OCI-M1 (cell line): ENCODE measurements at places on chromosomes 12 and 14.

DNA sequence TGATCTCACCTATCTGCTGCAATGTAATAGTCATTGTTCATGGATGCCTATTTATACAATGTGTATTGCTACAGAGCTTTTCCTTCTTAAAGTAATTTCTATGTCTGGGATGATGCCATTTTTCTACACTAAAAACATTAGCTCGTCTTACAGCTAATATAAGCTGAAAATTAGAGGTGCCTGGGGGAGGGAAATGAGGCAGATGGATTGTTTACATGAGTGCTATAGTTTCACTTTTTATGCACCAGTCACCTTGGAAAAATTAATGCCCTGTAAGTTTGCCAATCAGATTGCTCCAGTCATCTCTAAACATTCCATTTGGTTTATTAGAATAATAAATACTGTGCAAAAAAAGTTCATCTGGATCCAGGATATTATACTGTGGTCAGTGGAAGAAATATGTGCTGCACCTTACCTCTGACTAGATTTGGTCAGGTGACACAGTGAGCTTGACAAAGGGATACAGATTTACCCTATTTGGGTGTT, 436.2 kb downstream of the RAD51B start:
- no peak for DNase-seq

GRCh38 chr14:83372271-83372670, 1838.6 kb upstream of the SEL1L start:
- peak; percentile 27 for DNase-seq

DNA sequence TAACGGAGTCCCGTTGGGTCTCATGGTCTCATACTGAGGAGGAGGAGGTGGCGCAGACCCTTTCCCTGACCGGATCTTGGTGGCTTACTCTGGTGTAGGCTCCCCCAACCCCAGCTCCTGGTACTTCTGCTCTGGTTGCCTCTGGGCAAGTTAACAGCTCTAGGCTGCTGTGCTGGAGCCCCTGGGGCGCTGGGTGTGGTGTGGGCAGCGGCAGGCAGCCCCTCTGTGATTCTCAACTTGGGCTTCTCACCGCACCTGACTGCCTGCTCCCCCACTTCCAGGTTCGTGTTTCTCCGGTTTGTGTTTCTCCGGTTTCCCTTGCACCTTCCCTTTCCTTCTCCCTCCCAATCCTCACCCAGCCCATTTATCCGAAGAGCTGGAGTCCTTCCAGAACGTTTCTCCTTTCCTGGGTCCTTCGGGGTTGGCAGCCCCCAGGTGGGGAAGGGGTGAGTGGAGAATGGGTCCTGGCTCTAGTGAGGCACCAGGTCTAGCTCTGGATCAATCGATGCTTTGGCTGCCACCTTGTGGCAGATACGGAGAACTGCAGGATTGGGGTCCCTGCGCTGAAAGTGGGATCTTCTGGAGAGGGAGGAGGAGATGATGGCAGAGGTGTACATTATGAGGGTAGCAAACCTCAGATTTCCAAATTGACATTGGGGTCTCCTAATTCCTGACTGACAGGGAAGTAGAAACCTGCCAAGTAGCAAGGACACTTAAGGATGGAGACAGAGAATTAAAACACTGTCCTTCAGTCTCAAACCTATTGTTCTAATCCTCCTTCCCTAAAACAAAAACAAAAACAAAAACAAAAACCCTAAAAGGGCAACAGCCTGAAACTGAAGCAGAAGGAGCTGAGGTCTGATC, 8.3 kb downstream of the CISTR start:
- peak; percentile 81 for DNase-seq

DNA sequence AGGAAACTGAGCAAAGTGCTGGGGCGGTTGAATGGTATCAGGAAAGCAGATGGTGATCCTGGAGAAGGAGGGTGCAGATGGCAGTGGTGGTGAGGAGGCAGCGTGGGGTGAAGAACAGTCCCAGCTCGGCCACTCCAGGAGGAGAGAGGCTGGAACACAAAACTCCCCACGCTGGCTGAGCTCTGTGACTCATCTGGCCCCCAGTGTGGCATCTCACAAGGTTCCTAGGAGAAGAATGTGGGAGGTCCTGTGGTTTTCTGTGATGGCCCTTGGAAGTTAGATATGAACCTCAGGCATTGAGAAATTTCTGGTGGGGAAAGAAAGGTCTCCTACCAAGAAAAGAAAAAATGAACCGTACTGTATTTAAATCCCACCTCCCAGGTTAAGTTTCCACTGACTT, 8.0 kb upstream of the NRXN3 start:
- peak; percentile 45 for DNase-seq

GRCh38 chr12:52521568-52522266, 1.5 kb upstream of the KRT5 start:
- no peak for DNase-seq

DNA sequence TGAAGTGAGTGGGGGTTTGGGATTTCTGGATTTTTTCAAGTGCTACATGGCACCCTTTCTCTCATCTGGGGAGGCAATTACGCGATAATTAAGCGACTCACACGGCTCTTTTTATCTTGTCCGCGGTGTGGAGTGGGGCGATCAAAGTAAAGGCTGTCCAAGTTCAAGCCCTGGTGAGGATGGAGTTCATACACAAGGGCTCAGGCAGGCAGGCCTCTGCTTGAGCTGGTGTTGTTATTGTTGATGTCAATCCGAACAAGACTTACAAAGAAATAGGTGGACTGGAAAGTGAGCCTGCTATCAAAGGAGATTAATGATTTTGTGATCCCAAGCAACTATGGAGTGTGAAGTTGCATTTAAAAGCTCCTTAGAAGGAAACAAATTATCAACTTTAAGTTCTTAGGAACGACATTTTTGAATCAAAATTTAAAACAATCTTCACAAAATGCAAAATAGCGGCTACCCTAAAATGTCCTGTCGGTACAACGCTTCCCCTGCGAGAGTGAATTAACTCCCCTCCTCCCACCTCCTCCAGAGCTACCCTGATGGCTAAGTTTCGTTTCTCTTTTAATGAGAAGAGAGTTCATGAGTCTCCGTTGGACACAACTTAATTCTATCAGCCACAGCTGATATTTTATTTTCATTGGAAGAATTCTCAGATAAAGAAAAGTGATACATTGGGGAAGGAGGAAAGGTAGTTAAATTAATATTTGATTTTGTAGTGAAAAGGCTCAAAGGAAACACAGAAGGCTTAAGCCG, 5.9 kb downstream of the FOXA1 start:
- peak; percentile 65 for DNase-seq

GRCh38 chr14:49999146-49999761, 106.4 kb downstream of the ARF6 start:
- DNase-seq = peak; percentile 59

- no peak for DNase-seq
Observed at GRCh38 chr12:46517579-46517962, 145.0 kb upstream of the SLC38A2 start.

- DNase-seq = no peak
Observed at GRCh38 chr12:21369141-21369980, 3.3 kb upstream of the IAPP start.

DNA sequence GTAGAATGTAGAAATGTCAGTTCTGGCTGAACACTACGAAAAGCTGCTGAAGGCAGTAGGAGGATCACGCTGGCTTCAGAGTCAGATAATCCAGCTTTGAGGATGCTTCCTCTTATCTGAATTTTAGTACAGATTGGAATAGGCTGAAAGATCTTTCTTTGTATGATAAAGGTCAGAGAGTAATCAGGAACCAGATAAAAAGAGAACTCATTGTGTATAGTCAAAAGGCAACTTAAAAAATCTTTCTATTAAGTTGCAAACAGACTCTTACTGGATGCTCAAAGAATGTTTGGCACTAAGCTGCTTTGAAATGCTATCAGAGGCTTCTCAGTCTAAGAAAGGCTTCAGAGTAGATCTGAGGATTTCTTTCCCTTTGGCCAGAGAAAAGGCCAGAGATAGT, 21.8 kb upstream of the TRHDE start:
- no peak for DNase-seq

DNA sequence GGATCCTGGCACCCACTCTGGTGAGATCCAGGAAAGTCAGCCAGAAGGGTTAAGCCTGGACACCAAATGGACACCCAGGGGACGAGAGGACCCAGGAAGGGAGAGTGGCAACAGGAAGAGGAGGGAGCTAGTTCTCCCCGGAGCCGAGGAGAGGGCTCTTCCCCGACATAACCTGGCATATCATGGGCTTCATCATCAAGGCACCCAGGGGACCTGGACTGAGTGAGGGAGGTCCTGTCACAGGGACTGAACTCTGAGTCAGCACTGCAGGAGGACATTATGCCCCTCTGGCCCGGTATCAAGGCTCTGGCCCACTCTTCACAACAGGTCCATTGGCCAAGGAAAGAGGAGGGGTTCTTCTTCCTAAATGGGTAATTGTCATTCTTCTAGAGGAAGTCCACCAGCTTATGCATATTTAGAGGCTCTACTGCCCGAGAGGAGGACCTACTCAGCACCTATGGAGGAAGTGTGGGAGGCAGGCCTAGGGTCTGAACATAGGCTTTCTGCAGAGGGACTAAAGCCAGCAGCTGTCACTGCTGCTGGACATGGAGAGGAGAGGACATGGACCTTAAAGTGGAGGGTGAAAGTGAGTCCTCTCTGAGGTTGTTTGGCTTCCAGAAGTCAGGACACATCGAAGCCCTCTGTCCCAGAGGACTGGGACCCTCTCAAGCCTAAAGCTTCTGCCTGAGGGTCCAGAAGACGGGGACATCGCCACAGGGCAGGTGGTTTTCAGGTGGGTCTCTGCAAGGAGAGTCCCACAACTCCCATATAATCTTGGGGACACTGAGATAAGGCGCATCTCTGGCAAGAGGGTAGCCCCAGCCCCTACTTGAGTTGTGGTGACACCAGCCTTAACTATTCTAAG, 18.6 kb downstream of the ISCA2 start:
- no peak for DNase-seq

- no peak for DNase-seq
Observed at GRCh38 chr14:22464422-22465142, 124.4 kb downstream of the DAD1 start.

GRCh38 chr14:105273062-105273461, 24.7 kb downstream of the BTBD6 start:
- DNase-seq = no peak

DNA sequence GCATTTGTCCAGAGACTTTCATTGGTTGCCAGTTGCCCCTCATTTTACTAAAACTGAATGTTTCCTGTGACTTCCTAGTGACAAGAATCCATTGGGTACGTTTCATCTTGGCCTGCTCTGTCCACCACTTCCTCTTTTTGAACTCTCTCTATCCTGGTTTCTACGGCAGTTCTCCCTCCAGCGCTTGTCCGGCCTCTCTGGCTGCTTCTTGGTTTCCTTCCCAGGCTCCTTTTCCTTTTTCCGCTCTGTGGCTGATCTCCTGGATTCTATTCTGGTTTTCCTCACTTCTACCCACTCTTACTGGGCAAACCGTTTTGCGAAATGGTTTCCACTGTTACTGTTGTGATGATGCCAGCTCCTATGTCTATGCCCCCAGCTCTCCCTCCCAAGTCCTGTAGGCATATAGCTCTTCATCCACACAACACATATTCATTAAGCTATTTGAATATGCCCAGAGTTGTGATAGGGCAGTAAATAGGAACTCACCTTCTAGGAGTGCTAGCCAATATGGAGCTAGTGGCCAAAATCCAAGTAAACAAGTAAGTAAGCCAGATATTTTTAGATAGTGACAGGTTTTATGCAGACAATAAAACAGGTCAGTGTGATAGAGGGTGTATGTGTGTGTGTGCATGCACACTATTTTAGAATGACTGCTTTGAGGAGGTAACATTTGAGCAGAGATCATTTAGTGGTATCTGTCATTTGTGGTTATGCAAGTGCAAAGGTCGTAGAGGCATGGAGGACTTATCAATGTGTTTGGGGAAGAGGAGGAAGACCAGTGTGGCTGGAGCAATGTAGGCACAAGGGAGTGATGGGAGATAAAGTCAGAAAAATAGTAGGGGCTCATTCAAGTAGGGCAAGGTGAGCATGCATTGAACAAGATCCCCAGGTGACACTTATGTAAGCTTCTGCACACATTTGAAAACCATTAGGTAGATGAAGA, 27.9 kb upstream of the CTDSP2 start:
- peak; percentile 86 for DNase-seq

GRCh38 chr12:127823801-127824200, 443.2 kb upstream of the TMEM132C start:
- no peak for DNase-seq

DNA sequence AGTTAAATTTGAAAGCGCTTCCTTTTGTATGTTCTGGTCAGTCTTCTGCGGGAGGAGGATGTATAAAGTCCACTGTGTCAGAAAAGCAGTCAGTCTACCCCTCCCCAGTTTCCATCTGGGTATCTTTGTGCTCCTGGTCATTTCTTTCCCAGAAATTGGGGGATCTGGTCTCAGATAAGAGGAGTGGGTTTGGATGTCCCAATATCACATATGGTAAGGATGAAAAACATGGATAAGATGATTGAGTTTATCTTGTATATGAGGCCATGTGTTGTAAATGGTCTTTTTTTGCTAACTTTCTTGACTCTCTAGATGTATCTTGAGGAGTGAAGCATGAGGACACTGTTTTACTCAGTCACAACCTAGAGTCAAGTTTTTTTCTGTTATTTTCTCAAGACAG, 186.8 kb upstream of the HIF1A start:
- DNase-seq = no peak

- DNase-seq = peak; percentile 16
Observed at GRCh38 chr14:84254290-84254689, 1275.7 kb upstream of the FLRT2 start.

- no peak for DNase-seq
Observed at GRCh38 chr12:43206396-43206795, 345.6 kb downstream of the ADAMTS20 start.

GRCh38 chr12:111442301-111443045, 36.8 kb downstream of the SH2B3 start:
- no peak for DNase-seq

- peak; percentile 20 for DNase-seq
Observed at GRCh38 chr12:563787-564298, 99.4 kb downstream of the NINJ2 start.

GRCh38 chr12:106767954-106768822, 6.3 kb upstream of the RIC8B start:
- no peak for DNase-seq

- DNase-seq = no peak
Observed at GRCh38 chr12:8658346-8658745, 4.3 kb downstream of the MFAP5 start.

DNA sequence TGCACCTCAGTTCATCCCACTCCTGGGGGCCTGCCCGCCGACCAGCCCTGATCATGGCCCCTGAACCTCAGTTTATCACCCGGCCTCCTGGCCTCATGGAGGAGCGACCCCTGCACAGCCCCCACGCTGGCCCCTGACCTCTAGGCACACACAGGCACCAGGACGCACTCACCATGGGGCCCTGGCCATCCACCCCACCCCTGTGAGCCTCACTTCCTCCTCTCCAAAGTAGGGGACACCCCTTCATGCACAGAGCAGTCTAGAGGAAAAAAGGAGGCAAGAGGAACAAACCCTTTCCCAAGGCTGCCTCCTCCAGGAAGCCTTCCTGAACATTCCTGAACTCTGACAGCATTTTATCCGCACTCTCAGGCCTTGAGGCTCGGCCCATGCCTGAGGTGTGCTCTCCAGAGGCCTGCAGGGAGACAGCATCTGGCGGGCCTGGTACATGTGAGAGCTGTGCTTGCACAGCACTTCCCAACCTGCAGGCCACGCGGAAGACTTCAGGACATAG, 39.4 kb downstream of the CCNK start:
- no peak for DNase-seq
